Stimulated activated CD8-positive, alpha-beta memory T cell treated with anti-CD3 and anti-CD28 coated beads, Interleukin-7, amount 100 ng/mL, for 48 hours (primary cell): ENCODE measurements at places on chromosomes 7 and 10.

DNA sequence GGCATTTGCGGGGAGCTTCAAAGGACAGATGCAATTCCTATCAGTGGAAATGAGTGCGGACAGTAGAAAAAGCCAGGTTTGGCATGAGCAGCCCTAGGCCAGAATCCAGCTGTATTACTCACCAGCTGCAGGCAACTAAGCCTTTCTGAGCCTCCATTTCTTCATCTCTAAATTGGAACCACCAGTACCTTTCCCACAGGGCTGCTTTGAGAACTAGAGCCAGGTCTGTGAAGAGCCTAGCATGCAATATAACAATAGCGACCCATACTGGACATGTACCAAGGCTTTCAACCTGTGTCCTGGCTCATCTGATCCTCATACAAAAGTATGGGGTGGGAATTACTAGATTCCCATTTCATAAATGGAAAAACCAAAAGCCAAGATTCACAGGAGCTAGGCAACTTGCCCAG, 101.0 kb downstream of the GSAP start:
- no peak for DNase-seq

- DNase-seq: no peak
These were observed 14.8 kb downstream of the TSPAN12 start for GRCh38 chr7:120843109-120843508.

DNA sequence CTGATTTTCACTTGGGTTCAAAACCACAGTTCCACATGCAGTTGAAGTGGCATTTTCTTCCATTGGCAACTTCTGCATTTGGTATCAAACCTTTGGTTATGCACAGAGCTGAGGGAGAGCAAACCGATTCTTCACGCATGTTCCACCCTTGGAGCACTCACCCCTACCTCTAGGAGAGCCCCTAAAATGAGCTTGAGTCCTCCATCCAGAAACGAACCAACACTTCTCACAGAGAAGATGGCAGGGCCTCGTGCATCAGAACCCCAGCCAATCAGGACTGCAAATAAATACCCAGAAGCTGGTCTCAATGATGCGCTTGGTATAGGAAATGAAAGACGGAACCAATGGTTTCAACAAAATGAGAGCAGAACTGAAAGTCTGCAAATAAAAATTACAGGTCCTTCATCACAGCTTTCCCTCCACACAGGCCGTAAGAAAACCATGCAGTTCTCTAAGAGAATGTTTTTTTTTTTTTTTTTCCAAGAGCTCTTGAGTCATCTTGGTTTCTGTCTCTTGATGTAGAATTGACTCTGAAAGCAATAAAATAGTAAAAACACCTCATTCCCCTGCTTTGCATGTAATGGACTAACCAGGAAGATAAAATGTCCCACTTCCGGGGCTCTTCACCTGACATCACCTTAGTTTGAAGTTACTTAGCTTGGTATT, 23.9 kb downstream of the KLF6 start:
- no peak for DNase-seq

GRCh38 chr7:151245360-151246101, 3.0 kb downstream of the SMARCD3 start:
- peak; percentile 39 for DNase-seq

- DNase-seq: no peak
These were observed 106.5 kb upstream of the LANCL2 start for GRCh38 chr7:55258631-55259030.
